ENCODE measurements at places on chromosomes 3 and 15.

DNA sequence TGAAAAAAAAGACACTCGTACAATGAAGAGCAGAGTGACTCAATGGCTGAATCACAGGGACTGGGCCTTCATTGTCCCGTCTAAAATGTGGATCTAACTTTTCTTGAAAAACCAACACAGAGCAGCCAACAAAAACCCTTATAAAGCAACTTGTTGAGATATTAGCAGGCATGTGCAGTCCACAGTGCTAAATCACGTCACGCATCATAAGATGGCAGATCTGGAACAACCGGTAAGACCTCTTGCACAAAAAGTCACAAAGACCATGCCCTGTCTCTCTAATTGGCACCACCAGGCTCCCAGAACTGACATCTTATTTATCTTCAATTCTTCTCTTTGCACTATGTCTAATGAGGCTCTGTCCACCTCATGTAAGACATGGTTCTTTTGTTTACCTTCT lies 177.0 kb downstream of the MAGI1 start:
- no peak for DNase-seq

DNA sequence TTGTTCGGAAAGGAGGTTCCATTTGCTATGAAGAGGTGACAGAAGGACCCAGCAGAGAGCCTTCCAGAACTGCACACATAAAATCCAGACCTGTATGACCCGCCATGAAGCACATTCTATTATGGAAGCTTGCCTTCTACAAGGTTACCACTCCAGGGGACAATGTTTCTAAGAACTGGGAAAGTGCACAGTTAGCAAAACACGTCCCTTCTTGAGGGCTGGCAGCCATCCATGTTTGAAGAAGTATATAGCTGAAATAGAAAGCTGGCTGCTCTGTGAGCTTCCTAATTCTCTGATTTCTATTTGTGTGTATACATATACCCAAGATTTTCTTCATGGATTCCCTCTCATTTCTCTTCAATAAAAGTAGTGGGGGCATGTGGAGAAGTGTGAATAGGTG lies 74.6 kb downstream of the CNTN3 start:
- DNase-seq, result no peak

- DNase-seq, result no peak
Observed at GRCh38 chr3:42183991-42184632, 81.9 kb downstream of the CCK start.

DNA sequence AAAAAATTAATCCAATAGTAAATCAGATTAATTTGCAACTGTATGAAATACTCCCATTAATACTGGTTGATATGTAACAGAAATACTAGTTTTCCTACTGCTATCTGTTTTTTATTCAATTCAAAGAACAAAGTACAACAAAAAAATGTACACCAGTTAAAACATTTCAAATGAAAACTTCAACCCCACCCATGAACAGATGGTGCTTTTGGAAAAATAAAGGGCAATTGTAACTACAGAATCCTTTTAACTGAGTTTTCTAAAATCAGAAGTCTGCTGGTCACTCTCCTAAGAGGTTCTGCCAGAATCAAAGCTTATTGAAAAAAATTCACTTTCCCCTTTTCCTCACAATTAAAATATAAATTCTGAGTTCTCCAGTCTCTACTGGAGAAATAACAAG lies 34.3 kb downstream of the DENND6A start:
- DNase-seq, result no peak

- no peak for DNase-seq
Observed at GRCh38 chr15:77499087-77499760, 78.5 kb downstream of the HMG20A start.

GRCh38 chr15:92906020-92906419 lies 5.9 kb downstream of the CHD2 start:
- DNase-seq, result no peak

- DNase-seq, result no peak
Observed at GRCh38 chr3:13121553-13122001, 48.3 kb upstream of the IQSEC1 start.

GRCh38 chr3:179651687-179652446 lies 973 bp upstream of the USP13 start:
- DNase-seq, result no peak

DNA sequence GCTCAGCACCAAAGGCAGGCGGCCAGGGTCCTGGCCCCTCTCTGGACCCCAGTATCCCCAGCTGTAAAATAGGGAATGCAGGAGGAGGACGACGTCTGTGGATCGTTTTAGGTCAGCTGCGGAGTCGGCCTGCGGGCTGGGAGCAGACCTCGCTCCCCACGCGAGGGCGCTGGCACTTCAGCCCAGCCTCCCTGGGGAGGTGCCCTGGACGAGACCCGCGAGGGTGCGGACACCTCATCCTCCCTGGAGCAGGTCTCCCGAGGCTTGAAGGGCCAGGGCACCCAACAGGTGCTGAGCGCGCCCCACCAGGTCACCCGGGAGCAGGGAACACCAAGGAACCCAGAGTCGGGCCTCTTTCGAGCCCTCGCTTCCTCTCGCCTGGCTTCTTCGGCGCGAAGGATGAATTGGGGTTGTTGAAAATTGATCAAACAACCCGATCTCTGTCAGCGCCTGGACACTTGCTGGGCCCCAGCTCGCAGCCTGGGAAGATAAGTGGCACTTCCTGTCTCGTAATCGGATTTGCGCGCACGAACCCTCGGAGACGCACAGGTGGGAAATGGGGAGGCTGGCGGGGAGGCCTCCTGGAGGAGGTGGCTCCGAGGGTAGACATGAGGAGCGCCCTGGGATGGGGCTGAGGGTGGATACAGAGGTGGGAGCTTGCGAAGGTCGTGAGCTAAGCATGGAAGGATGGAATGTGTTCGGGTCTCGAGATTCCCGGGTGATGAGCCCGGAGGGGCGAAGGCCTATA lies 588 bp upstream of the VIPR1 start:
- no peak for DNase-seq

GRCh38 chr15:101250341-101250831 lies 1.5 kb downstream of the CHSY1 start:
- DNase-seq, result peak; percentile 75

GRCh38 chr3:156448300-156448699 lies 106.6 kb downstream of the SSR3 start:
- DNase-seq, result no peak

- DNase-seq, result peak; percentile 75
Observed at GRCh38 chr3:189588475-189589178, 42.6 kb upstream of the TP63 start.
